ENCODE measurements at places on chromosomes 2 and 18.

DNA sequence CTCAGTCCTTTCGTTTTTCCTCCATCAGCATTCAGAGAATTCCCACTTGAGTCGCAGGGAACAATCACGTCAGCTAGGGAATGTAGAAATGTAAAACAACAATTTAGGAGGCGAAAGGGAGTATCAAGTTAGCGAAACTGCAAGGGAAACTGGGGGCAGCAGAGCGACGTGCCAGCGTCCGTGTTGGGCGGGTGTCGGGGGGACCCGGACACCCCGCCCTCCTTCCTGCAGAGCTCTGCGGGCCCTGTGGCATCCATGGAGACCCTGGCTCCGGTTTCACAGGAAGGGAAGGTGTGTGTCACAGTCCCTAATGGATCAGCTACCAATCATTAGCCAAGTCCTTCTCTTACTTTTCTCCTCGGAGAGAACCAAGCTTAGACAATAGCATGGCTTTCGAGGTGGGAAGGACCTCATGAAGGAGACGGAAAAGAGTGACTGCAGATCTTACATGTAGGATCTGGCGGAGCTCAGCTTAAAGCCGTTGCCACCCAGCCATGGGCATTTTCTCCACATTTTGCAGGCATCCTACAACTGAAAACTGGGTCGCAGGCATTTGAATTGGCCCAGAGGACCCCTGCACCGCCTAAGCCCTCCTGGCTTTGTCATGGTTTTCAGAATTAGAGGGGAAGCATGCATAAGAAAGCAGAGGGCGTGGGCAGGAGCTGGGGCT, 33.7 kb downstream of the SOX11 start:
- DNase-seq = no peak

GRCh38 chr2:17753803-17754663, at the start of the genes GEN1 and SMC6:
GEN1 (plus strand) TSS chr2:17754138; CDS start chr2:17759944, 5,806 bp downstream.
SMC6 (minus strand) TSS chr2:17753810; CDS start chr2:17745946, 7,864 bp downstream.
- DNase-seq = peak; percentile 93

GRCh38 chr2:160210599-160211138, 10.6 kb upstream of the ITGB6 start:
- peak; percentile 38 for DNase-seq

- no peak for DNase-seq
These were observed 89.3 kb downstream of the TRIP12 start for GRCh38 chr2:229832510-229832898.

DNA sequence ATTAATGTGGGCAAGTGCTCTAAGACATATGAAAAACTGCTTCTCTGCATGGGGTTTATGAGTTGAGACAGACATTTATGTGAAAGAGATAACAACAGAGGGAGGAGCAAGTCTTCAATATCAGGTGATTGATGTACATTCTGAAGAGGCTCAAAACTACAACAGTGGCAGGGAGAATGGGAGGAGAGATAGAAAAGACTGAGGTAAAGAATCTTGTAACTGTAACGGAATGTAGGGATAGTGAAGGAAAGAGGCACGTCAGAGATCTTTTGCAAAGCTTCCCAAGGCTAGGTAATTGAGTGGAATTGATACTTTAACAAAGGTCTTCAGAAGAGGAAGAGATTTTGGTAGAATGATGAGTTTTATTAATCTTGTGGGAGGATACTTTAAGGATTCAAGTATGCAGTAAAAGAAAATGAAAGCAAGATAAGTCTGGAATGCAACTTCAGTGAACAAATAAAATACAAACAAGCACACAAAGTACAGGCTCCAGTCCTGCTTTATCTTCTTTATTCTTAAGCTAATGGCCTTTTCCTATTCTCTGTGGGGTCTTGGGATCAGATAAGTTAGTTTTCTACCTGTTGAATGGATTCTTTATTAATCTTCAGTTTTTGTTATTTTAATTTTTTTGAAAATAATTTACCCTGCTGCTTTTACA, 15.0 kb downstream of the SMAD4 start:
- no peak for DNase-seq

DNA sequence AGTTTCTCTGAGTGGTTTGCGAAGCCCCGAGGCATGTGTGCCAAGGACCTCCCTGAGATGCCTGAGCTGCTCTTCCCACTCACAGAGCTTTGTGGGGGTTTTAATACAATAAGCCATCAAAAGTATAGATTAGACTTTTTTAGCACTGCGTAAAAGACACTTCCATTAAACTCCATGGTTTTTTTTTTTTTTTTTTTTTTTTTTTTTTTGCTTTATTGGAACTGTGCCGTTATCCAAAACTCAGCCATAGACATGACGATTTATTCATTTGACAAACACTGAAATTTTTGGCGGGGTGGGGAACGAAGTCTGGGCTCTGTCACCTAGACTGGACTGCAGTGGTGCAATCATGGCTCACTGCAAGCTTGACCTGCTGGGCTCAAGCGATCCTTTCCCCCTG, 18.4 kb downstream of the NPPC start:
- DNase-seq = no peak

DNA sequence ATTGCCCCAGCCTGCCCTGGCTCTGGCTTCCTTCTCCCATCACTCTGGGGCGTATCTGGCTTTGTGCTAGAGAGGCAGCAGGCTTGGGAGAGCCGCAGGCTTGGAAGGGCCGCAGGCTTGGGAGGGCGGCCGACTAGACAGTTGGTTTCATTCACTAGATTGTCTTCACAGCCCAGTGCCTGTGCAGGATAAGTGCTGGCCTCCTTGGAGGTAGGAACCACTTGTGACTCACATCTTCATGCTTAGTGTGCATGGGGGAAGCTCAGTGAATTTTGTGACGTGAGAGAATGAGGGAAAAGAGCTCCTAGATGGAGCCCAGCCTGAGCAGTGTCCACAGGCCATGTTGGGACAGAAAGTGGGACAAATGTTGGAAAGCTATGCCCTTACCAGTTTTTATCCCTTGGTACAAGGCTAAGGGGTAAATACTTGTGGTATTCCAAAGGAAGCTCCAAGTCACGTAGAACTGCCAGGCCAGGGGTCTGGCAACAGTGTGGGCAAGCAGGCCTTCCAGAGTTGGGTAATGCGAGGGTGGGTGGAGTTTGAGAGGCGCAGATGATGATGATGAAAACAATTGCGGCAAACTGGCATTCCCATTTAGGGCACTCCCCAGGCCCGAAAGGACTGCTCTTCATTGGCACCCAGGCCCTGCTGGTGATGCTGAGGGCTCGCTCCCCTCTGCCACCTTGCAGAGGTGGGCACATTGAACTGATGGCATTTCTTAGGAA, 100.1 kb downstream of the DDX1 start:
- DNase-seq = no peak

GRCh38 chr18:11960743-11961380, 20.4 kb upstream of the IMPA2 start:
- no peak for DNase-seq

DNA sequence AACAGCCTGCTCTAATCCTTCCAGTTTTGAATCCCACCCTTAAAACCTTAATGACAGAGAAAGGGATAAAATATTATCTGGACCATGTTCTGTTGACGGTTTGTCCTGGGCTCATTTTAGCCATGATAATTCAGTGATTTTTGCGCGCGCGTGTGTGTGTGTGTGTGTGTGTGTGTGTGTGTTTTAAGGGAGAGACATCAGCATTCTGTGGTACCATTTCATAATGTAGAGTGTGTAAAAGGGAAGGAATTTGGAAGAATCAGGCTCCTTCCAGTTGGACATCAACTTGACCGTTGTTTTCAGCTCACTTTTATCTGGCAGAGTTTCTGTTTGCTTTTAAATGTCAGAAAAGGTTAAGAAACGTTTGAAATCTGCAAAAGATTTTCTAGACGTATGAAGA, 535.5 kb downstream of the TNS1 start:
- no peak for DNase-seq

DNA sequence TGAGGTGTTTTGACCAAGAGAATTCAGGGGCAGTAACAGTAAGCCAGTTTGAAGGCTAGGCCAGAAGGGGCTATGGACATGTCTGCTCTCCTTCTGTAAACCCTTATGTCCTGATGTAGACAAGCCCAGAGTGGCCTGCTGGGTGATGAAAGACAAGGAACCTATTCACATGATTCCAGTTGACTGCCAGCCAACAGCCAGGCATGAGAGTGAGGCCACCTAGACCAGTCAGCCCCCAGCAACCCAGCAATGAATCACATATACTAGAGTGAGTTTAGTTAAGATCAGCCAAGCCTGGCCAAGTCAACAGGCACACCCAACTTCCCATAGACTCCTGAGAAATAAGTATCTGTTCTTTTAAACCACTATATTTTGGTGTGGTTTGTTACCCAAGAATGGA, 1889.7 kb upstream of the CELF4 start:
- DNase-seq = no peak

DNA sequence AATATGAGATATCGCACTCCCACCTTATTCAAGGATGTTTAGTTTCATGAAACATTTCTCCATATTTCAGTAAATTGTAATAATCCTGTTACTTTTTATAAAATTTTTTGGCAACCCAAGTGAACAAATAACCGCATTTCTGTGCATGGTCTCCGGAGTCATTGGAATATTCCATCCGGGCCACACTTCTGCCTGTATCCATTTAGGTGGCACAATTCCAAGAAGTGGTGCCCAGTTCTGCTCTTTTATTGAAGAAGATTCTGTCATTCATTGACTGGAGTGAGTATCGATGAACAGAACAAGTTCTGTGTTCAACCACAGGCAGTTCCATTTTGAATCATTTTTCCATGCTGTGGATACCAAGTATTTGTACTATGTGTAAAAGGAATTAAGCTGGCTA, 26.6 kb upstream of the ICOS start:
- no peak for DNase-seq

DNA sequence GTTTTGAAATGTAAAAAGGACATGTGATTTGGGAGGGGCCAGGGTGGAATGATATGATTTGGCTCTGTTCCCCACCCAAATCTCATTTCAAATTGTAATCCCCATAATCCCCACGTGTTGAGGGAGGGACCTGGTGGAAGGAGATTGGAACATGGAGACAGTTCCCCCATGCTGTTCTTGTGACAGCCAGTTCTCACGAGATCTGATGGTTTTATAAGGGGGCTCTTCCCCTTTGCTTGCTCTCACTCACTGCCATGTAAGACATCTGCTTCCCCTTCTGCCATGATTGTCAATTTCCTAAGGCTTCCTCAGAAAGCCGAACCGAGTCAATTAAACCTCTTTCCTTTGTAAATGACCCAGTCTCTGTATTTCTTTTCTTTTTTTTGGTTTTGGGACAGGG, 39.2 kb downstream of the FECH start:
- no peak for DNase-seq

DNA sequence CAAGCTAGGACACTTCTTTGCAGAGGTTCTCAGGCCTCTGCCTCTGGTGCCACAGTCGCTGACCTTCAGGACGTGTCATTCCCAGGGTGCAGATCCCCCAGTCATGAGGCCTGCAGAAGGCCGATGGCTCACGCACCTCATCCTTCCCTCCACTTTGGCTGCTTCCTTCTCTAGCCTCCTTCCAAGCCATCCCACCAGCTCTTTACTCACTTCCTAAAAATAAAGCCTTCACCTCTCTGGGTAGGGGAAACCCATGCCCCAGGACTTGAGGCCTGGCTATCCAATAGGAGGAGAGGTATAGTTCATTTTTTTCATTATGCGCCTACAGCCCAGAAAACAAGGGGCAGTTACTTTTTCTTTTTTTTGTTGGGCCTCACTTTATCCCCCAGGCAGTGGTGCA, 91.4 kb downstream of the B3GNT2 start:
- no peak for DNase-seq

- DNase-seq = no peak
These were observed 12.3 kb downstream of the B3GNT2 start for GRCh38 chr2:62208074-62208757.

- DNase-seq = no peak
These were observed 362.2 kb upstream of the NXPH2 start for GRCh38 chr2:139142252-139142880.

DNA sequence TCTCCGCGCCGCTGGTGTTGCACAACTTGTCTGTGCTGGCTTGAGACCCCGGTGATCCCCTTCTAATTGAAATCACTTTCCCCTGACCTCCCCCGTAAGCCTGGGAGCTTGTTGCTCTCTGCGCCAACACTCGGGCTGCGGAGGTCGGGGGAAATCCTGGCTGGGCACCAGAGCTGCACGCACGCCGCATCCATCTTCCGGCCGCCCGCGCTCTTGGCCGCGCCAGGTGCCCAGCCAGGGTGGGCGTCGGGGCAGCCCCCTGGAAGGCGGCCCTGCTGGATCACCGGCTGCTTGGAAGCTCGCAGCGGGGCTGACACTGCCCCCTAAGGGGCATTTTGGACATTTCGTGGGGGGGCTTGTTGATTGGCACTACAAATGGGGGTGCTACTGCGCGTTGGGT, 280.3 kb upstream of the SKOR2 start:
- no peak for DNase-seq

DNA sequence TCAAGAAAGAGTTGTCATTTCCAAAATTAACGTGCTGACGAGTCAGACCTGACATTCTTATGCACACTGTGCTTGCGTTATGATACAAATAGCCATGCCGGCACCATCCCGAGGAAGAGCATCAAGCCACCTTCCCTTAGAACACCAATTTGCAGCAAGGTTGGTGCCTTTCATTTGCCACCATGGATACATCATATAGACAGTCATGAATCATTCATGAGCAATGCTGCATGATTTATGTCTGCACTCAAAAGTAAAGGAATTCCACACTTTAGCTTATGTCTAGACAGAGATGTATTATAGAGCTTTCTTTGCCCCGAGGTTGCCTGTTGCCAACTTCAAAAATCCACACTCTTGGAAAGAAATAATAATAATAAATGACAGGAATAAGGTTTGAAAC, 166.9 kb downstream of the VWC2L start:
- no peak for DNase-seq

GRCh38 chr18:23964282-23965238, 50.0 kb upstream of the TTC39C start:
- DNase-seq = no peak

- DNase-seq = no peak
These were observed 97.3 kb downstream of the MMADHC start for GRCh38 chr2:149490296-149490695.

GRCh38 chr2:39058101-39058500, 62.8 kb downstream of the SOS1 start:
- no peak for DNase-seq
